ENCODE measurements at places on chromosomes 12 and 14. TPM values are rescaled to one million over a fixed set of nuclear protein-coding genes. Genes with fewer than 3 reads are reported as not detected.

Gene AICDA
- not detected for total RNA-seq

Gene FGF6
- total RNA-seq, result not detected

Gene REC8
- 34.6 TPM for total RNA-seq

Gene MYF6
- total RNA-seq, result 0.43 TPM

Gene GPR84
- not detected for total RNA-seq

Gene HOXC12
- not detected for total RNA-seq

Gene PTCSC3
- total RNA-seq, result not detected

Gene CLEC1B
- not detected for total RNA-seq

Gene HVCN1
- total RNA-seq, result 12.0 TPM

Gene IQSEC3
- 1.0 TPM for total RNA-seq

Gene NCOR2
- total RNA-seq, result 18.0 TPM

DNA sequence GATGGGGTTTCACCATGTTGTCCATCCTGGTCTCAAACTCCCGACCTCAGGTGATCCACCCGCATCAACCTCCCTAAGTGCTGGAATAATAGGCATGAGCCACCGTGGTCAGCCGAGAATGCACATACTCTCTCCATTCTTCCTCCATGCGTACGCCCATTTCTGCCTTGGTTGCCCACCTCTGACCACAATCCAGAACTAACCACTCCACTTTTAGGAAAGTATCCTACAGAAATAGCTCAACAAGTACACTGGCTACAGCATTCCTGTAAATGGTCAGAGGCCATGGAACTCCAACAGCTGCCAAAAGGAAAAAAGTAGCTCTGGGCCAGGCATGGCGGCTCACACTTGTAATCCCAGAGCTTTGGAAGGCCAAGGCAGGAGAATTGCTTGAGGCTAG lies 60.7 kb downstream of the IRF2BPL start:
- no peak for DNase-seq

DNA sequence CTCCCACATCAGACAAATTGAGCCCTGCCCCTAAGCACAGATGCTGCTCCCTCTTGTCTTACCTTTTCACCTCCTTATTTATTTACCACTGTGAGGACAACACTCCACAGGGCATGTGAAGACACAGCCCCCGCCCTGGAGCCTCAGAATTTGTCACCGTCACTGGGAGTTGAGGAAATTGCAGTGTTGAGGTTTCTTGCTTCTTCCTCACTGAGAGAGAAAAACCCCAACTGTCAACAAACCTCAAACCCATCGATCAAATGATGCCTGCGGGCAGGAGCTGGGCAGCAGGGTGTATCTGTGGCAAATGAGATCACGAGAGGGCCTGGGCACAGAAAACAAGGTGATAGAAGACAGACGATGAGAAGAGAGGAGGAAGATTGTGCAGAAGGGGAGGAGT lies 30.5 kb upstream of the PLEKHG3 start:
- DNase-seq, result no peak

DNA sequence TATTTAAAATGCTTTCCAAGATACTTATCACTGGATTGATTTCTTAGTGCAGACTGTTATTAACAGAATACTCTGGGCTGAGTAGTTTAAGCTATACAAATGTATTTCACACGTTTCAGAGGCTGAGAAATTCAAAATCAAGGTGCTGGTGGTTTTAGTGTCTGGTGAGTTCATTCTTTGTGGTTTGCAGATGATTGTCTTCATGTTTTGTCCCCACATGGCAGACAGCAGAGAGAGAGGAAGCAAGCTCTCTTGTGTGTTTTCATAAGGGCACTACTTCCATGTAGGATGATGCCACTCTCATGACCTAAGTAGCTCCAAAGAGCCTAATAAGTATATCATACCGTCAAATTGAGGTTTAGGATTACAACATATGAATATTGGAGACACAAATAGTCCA lies 1348.9 kb upstream of the FLRT2 start:
- DNase-seq, result no peak

DNA sequence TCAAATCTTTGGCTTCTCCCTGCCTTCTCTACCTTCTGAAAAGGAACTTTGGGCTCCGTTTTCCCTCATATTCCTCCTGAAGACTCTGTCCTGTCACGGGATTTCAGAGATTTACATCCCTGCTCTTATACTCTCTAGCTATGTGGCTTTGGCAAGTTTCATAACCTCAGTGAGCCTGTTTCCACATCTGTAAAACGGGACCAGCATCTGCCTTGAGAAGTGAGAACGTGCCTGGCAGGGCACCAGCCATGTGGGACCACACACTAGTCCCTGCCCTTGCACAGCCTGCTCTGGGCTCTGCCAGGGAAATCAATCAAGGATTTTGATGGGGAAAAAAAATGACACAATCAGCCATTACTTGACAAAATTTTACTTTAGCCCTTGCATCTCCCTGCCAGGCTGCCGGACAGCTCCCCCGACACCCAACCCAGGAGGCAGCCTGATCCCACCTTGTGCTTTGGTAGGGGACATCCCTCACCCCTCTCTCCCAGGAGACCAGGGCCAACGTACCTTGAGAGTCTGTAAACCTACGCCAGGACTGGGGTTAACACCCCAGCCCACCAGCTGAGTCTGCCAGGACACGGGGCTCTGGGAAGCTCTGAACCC lies 8.5 kb downstream of the PHETA1 start:
- DNase-seq, result no peak

- DNase-seq, result no peak
These were observed 337.9 kb upstream of the NOVA1 start for GRCh38 chr14:26935733-26936132.

GRCh38 chr14:74459289-74459946 lies 33.4 kb upstream of the SYNDIG1L start:
- peak; percentile 71 for DNase-seq

DNA sequence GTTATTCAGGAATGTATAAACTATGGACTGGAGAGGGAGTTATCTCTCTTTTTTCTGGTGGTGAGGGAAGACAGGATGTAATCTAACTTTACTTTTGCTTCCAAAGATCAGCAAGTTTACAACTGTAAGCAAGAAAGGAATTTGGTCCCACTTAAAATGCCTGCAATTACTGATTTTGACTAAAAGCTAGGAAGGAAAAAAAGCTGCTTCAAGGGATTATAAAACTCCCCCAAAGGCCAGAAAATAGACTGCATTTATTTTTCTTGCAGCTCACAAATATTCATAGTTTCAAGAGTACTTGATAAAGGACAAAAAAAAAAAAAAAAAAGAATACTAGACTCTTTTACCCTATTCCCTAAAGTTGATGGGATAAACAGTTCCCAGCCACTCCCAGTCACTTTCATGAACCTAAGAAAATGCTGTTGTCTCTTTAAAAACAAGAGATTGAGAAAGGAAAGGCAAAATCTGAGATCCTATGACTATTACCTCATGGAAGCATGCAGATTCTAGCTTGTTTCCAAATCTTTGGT lies 128.7 kb upstream of the BMP4 start:
- no peak for DNase-seq

DNA sequence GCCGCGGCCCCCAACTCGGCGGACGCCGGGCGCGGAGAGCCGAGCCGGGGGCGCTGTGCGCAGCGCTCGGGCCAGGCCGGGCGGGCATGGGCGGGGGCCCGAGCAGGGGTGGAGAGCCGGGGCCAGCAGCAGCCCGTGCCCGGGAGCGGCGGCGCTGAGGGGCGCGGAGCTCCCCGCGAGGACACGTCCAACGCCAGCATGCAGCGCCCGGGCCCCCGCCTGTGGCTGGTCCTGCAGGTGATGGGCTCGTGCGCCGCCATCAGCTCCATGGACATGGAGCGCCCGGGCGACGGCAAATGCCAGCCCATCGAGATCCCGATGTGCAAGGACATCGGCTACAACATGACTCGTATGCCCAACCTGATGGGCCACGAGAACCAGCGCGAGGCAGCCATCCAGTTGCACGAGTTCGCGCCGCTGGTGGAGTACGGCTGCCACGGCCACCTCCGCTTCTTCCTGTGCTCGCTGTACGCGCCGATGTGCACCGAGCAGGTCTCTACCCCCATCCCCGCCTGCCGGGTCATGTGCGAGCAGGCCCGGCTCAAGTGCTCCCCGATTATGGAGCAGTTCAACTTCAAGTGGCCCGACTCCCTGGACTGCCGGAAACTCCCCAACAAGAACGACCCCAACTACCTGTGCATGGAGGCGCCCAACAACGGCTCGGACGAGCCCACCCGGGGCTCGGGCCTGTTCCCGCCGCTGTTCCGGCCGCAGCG lies 639 bp downstream of the FZD10 start:
- no peak for DNase-seq

GRCh38 chr12:122126342-122126635 lies 47.7 kb downstream of the IL31 start:
- no peak for DNase-seq

GRCh38 chr12:15851919-15852318 lies 30.3 kb upstream of the STRAP start:
- DNase-seq, result no peak

GRCh38 chr12:106981788-106982187 lies 5.2 kb downstream of the MTERF2 start:
- no peak for DNase-seq

DNA sequence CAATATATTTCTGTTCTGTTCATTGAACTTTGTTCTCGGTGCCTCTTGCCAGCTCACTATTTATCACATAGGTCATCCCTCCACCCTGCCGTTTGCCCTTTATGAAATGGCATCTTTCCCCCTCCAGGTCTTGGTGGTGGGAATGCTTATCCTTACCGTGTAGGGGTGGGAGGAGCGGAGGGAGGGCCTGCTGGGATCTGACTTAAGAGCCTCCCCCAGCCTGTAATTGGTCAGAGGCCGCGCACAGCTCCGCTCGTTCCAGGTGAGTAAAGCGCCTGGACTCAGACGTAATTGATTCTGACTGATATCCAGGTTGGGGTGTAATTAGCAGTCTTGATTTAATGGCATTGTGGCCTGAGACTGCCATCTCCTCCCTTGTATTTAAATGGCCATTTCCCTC lies 185.3 kb downstream of the TSPAN9 start:
- DNase-seq, result no peak

DNA sequence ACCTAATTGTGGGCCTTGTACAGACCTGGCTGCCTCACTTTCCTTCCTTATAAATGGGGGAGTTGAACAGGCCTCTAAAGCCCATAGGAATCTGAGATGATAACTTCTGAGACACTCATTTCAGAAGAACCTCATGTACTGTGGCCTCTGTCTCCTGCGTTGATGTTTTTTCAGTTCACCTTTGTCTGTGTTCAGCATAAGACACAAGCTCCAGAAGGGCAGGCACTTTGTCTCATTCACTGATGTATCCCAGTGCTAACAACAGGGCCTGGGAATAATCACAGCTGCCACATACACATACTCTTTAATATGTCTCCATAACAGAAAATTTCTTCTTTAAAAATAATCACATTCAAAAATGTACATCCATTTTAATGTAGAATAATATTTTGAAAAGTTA lies 3.3 kb downstream of the FGD6 start:
- DNase-seq, result no peak

DNA sequence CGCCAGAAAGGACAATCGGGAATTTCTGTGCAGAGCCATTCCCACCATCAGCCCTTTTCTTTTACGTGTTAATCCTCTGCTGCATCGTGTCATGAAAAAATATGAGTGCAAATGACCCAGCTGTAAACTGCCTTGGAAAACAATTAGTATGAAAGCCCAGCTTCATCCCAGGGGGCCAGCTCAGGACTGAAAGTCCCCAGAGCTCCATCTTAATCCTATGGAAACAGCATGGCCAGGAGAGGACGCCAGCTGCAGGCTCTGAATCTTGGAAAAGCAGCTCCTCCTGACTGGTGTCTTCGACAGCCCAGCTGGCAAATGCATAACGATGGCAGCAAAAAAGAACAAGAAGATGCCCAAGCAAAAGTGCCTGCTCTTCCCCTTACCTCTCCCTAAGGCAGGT lies 191.5 kb downstream of the NTF3 start:
- peak; percentile 66 for DNase-seq

GRCh38 chr12:2341051-2341751 lies 288.4 kb downstream of the CACNA1C start:
- no peak for DNase-seq

DNA sequence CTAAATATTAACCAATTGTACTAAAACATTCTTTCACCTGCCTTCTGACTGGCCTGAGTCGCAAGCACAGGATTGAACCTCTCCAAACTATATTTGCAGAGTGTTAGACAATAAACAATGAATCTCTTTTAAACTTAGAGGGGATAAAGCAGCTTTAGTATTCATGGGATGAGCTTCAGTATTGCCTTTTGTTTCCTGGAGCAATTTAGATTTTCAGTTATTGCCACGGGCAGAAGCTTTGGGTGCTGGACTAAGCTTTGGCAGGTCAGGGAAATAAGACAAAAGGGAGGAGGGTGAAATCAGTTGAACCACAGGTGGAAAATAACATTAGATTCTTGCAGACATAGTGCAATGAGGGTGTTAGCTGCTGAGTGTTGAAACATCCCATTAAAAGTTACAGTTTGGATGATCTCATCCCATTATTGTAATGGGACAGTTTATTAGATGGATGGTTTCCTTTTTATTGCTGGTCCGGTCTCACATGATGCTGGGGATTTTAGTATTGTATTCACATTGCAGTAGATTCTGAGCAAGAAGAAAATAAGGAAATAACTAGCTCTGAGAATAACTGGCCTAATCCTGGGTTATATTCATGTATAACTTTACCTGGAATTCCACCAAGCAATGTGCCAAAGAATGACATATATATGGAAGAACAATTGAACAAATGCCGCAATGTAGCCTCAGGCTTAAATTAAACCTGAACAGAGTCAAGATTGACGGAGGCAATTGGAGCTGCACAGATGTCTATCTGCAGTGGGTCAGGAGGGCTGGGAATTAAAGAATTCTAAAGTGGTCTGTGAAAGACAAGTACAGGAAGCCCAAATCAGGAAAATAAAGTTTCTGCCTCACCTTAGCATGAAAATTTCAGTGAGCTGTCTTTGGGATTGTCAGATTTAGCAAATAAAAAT lies 1092.8 kb upstream of the SEL1L start:
- no peak for DNase-seq

DNA sequence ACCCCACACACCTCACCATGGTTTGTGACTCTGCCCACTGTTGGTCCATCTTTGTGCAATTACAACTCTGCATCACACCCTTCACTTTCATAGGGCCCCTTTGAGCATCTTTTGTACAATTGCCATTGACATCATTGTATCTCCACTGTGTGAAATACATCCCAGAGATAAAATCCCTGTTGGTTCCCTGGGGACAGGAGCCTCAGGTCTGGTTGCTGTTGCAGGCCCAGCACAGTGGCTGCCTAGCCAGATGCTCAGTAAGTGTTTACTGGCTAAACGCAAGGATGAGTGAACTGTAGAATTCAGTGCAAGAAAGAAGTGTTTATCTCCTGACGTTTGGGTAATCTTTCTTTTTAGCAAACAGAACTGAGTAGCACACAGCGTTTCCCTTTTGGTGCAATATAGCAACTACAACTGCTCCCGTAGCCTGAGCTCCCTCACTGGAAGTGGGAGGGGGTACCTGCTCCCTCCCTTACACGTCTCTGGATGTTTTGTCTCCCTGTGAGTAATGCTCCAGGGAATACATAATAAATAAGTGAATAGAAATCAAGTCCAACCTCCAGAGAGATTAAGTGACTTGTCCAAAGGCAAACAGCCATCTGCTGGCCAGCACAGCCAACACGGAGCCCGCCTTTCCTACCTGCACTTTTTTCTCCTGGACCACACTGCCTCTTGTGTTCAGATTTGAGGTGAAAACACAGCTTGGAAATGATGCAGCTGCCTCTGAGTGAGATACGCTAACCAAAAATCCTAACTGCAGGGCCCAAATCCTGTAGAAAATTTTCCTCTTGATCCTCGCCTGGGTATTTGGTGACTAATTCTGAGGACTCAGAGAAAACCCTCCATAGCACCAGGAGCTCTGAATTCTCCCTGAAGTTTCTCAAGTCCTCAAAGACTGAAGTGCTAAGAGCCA lies 27.4 kb downstream of the GALNT16 start:
- peak; percentile 29 for DNase-seq
